Kidney glomerular epithelial cell (primary cell): ENCODE measurements at places on chromosomes 3 and 15.

- DNase-seq = no peak
Observed at GRCh38 chr3:194985031-194985578, 285.9 kb downstream of the XXYLT1 start.

DNA sequence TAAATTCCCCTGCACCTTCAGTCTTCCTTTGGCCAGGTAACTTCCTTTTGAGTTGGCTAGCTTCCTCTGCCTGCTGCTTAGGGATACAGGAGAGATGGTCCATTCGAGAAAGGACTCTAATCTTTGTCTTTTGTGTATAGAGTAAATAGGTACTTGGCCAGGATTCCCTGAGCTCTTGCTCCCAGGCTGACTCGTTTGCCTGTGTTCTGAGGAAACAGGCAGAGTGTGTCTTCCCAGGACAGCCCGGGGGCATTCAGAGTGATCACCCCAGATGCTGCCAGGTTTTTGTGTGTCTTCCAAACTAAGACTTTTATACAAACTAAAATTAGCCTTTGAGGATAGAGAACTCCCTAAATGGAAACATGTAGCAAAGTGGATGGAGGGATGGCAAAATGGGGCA lies 39.5 kb downstream of the TMEM108 start:
- DNase-seq = no peak

- no peak for DNase-seq
Observed at GRCh38 chr3:15309662-15310335, 22.6 kb downstream of the SH3BP5 start.

DNA sequence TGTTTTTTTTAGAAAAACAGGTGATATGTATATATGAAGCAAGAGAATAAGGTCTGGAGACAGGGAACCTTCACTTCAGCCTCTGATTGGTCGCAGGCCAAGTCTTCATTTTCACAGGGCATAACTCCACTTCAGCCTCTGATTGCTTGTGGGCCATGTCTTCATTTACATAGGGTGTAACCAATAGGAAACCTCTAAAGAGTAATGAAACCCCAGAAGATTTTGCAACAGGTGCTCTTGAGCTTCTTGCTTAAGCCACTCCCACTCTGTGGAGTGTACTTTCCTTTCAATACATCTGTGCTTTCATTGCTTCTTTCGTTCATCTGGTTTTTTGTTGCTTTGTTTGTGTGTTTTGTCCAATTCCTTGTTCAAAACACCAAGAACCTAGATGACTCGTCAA lies 22.6 kb upstream of the SCG3 start:
- DNase-seq = no peak

DNA sequence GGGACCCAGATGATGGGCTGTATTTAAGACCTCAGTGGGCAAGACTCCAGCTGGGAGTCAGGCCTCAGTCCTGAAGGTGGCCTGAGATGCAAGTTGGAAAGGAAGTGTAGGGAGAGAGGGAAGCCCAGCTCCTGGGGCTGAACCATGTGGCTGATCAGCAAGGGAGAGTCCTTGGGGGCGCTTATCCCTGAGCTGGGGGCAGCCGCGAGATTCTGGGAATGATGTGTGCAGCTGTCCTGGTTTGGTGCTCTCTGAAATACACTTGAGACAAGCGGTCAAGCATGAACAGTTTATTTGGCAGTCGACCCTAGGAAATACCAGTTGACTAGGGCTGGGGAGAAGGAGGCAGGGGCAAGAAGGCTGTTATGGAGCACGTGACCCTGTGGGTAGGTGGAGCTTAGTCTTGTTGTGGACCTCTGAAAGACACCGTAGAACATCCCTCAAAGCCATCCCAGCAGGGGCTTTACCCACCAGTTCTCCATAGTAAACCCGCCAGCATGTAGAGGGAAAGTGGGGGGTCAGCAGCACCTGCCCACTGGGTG lies 41.8 kb upstream of the SLC6A11 start:
- no peak for DNase-seq

DNA sequence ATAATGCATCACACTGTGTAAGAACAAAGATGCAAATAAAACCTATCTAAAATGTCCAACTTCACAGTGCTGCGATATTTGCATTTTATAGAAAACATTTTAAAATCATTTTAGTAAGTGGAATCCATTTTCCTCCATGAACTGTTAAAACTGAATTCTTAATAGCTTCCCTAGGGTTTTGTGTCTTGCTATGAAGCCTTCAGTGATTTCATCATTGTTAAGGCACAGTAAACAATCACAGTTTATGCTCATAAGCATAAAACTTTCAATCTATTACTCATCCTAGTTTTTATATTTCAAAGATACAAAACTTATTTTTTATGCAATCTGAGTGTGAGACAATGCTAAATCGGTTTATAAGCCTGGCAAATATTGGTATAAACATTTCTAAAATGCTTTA lies 509.7 kb downstream of the TUSC7 start:
- DNase-seq = no peak

DNA sequence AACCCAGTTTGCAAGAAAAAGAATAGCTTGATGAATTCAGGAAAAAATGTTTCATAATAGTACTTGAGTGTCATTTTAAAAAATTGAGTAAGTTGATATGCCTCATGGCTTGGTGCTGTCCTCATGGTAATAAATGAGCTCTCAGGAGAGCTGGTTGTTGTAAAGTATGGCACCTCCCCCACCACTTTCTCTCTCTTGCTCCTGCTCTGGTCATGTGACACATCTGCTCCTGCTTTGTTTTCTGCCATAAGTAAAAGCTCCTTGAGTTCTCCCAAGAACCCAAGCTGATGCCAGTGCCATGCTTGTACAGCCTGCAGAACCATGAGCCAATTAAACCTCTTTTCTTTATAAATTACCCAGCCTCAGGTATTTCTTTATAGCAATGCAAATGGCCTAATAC lies 108.8 kb upstream of the CRBN start:
- DNase-seq = no peak

DNA sequence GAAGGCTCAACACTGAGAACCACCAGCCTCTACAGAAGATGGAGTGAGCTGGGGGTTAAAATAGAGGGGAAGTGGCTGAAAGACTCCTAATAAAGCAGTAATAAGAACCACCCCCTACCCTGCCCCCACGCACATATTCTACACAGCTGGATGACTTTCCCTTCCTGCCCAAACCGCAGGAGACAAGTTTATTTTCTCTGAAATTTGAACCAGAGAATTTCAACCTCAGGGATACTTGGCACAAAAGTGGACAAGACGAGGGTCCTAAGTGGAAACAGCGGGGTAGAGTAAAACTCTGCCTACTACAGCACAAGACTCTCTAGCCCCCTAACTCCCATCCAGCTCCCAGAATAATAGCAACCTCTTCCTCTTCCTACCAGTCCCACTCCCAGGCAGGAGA lies 28.4 kb downstream of the USF3 start:
- peak; percentile 3 for DNase-seq

DNA sequence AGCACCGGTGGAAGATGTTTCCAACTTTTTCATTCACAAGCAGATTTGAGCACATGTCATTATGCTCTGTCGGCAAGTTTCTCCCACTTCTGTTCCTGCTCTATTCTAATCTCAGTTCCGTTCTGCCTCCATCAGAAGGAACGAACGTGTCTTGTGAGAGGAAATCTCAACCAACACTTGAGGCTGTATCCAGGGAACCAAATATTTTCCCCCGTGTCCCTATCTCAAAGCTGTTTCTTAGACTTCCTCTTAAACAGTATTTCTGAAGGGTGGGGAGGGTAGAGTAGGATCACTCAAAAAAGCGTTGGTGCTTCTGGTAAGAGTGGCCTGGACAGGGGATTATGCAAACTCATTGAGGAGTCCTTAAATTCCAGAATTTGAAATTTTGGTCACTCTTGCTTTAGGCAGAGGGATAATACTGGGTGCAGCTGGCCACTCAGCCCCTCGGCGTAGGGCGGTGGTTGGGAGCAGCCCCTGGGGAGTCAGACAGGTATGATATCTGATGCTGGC lies 54.9 kb downstream of the FRMD4B start:
- no peak for DNase-seq

GRCh38 chr3:35635926-35636683 lies 3.2 kb upstream of the ARPP21 start:
- DNase-seq = no peak

DNA sequence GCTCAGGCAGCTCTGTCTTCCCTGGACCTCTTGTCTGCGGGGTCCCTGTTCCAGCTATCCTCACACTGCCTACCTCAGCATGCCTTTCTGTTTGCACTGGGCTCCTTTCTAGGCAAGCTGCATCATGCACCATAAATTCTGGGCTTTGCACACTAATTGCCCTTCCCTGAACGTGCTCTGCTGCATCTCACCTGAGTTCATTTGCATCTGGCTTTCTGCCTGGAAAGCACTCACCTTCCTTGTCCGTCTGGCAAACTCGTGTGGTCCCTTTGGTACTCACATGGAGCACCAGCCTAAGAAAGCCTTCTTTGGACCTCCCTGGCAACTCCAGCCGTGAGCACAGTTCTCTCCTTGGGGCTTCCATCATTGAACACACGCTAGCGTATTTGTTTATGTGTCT lies 365.6 kb downstream of the SV2B start:
- DNase-seq = no peak

DNA sequence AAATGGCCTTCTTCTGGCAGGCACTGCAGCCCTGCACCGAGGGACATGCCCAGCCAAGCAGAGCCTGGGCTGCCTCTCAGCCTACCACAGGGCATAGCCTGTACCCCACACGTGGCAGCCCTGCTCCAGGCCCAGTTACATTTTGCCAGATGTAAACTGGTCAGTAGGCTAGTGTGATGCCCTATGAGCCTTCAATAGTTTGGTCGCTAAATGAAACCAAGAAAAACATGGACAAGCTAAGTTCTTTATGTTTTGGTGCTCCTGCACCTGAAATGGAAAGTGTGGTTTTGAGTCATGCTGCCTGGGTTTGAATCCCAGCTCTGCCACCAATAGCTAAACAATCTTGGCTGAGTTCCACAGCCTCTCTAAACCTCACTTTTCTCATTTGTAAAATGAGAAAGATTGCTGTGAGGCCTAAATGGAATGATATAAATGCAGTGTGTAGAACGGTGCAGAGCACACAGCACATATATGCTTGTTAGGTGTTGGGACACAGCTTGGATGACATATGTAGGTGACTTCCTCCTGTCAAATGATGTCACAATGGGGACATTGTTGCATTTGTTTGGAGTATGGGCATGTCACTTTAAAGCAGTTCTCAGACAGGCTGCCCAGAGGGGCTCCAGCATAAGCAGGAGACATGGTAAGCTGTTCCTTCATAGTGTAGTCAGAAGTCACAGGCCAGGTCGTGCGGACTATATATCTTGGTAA lies 57.4 kb downstream of the ZBTB38 start:
- no peak for DNase-seq

DNA sequence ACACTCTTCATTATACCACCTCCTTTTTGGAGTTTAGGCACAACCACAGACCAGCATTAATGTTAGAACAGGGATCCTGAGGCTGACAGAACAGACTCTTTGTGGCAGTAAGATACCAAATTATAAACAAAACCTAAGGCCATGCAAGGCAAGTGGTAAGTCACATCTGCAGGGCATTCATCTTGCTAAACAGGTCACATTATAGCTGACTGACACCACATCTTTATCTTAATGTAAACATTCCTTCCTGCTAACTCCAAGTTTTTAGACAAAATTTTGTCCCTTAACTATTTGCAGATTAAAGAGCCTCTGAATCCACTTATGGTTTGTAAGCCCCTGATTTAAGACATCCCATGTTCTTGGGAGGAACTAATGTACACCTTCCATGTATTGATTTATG lies 500.6 kb downstream of the PYDC2 start:
- no peak for DNase-seq

DNA sequence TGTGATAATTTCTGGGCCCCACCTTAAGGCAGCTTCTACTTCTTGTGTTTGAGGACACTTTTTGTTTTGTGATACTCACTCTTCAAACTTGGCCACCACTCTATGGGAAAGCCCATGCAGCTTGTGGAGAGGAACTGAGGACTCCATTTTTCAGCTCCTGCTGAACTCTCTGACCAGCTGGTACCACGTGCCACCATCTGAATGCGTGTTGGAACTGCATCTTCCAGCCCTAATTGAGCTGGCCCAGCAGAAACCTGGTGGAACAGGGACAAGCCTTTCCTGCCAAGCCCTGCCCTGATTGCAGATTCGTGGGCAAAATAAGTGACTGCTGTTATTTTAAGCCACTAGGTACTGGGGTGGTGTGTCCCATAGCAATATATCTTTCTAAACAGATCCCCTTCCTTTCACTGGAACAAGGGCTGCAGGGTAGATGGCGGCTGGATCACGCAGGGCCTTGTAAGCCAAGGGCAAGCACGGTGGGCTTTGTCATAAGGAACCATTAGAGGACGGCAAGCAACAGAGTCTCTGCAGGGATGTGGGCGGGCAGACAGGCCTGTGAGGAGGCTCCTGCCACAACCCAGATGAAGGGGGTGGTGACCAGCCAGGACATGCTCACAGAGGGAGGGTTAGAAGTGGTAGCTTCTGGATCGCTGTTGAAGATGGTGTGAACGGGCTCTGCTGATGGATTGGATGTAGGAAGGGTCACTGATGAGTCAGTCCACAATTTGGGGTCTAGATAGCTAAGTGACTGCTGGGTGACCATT lies 9.5 kb downstream of the H1-8 start:
- DNase-seq = no peak

DNA sequence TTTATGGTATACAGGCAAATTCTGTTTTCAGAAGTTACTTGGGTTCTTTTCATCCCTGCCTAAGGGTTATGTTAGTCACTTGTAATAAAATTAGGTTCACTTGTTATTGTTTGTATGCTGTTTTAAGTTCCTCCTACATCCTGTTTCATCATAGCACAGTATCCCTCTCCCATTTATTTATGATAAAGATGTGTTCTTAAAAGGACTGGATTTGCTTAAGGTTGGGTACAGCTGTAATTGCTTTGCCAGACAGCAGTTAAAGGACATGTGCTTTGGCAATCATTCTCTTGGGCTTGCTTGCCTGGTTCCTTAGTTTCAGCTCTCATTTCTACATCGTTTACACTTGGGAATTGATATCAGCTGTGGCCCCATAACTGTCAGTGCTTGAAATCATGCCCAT lies 11.7 kb downstream of the ATP2C1 start:
- no peak for DNase-seq

GRCh38 chr15:38474155-38474757 lies 20.3 kb downstream of the FAM98B start:
- peak; percentile 69 for DNase-seq

GRCh38 chr3:46990573-46991374 lies 11.3 kb downstream of the NBEAL2 start:
- no peak for DNase-seq

DNA sequence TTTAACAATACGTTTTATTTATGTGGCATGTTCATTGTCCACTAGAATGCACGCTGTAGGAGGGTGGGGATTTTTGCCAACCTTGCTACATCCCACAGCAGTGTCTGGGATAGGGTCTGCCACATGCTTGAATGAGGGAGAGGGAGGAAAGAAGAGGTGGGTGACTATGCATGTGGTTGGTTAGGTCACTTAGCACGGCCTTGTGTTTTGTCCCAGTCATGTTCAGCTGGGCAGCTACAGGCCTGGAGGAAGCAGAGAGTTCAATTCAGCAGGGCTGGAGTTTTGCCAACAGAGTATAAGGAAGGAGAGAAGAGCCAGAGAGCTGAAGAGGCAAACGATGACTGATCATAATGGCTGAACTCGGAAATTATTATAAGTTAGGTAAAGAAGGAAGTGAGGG lies 268.4 kb upstream of the NSMCE3 start:
- peak; percentile 49 for DNase-seq

- no peak for DNase-seq
Observed at GRCh38 chr3:175732017-175732416, 872.9 kb downstream of the NAALADL2 start.
